Activated CD4-positive, alpha-beta T cell treated with anti-CD3 and anti-CD28 coated beads, Interleukin-2, amount 50 U/mL, for 1 hour (primary cell): ENCODE measurements at places on chromosomes 6 and 20.

GRCh38 chr20:34316196-34316814, 13.2 kb upstream of the AHCY start:
- DNase-seq: no peak

GRCh38 chr6:154962753-154963152, 32.4 kb upstream of the TIAM2 start:
- DNase-seq: no peak

- DNase-seq: no peak
Observed at GRCh38 chr6:135937106-135937505, 85.6 kb downstream of the PDE7B start.

DNA sequence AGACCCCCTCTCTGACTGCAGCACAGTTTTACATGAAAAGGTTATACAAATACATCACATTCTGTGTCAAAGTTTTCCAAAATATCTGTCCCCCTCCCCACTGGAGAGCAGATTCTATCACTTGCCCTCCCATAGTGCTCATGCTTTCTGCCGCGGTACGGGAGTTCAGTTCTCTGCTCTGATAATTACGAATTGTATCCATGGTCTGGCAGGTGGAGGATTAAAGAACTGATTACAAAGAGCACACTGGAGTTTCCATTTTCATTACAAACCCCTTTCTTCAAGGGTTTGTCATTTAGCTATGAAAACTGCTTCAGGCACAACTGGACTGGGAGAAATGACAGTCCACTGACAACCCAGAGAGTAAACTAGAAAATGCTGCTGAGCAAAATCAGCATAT, 166.0 kb downstream of the PDSS2 start:
- no peak for DNase-seq

GRCh38 chr6:118297821-118298220, 250.3 kb upstream of the PLN start:
- no peak for DNase-seq

DNA sequence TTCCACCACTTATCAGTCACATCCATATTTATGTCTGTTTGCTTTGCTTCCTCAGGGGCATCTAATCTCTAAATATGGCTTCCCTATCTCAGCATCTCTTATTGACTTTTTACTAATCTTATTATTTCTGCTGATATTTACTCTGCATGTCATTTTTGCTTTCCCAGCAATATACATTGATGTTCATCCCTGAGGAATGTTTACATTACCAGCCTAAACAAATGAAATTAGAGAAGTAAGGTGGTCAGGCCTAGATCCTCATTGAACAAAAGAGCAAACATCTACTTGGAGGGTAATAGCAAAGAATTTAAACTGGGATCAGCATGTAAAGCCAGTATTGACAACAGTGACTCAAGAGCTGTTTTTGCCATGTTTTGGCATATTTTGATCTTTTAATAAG, 546.4 kb downstream of the MMUT start:
- no peak for DNase-seq

DNA sequence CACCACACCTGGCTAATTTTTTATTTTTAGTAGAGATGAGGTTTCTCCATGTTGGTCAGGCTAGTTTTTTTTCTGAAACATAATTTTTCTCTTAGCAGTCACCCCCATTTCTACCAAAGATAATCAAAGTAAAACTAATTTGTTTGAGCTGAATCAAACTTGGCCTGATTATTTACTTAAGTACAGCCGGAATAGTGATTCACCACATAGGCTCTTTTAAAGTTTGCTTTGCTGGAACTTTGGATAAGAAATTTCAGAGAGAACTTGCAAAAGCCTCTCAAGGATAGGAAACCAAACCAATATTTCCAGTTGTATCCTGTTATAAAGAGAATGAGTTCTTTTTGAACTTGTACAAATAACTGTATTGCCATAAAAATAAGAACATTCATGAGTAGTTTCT, 105.0 kb upstream of the SYNCRIP start:
- no peak for DNase-seq

DNA sequence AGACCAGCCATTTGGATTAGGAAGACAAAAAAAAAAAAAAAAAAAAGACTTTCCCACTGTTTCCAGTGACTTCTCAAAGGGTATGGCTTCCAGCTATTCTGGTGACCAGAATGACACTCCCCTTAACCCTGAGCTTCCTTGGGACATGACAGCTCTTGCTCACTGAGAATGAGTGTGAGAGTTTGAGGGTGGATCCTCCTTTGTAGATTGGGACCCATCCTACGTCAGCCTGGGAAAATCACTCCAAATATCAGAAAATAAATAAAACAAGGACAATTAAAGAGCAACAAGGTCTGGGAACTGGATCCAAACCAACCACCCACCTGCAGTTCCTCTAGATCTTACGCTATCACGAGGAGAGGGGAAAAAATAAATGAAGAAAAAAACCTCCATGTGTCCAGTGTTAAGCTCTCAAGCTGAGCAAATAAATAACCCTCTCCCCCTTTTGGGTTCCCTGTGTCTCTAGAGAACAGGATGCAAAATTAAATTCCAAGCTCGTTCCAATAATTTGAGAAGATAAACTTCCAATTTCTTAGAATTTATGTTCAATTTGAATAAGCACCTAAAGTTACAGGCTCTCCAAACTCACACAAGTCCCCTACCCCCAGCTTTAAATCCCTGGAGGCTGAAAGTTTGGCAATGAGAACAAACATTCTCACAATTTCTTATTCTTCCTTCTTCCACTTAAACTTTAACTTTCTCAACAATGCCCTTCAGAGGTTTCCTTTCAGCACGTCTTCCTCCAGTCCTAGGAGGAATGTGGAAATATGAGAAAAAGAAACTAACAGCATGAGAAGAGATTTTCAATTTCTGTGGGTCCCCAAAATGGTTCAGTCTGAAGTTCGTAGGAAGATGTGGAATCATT, 170.2 kb downstream of the MTFR2 start:
- DNase-seq: no peak

DNA sequence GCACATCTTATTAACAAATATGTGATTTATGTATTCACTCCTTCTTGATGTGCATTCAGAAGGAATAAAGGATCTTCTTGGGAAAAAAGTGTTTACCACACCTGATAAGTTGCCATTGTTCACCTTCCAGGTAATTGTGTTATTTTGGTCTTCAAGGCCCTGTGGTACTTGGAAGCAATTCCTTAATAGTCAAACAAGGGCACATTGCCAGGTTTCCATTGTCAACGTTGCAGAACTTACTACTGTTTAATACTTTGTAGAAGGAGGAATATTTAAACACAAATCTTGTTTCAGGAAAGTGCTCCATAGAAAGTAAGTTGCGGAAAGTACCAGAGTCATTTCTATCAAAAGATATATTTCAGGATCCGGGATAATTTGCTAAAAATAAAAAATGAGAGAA, 129.5 kb upstream of the SGK1 start:
- no peak for DNase-seq

- DNase-seq: no peak
Observed at GRCh38 chr20:6311841-6312655, 189.2 kb upstream of the FERMT1 start.

GRCh38 chr6:16595514-16596120, 165.6 kb downstream of the ATXN1 start:
- DNase-seq: no peak

DNA sequence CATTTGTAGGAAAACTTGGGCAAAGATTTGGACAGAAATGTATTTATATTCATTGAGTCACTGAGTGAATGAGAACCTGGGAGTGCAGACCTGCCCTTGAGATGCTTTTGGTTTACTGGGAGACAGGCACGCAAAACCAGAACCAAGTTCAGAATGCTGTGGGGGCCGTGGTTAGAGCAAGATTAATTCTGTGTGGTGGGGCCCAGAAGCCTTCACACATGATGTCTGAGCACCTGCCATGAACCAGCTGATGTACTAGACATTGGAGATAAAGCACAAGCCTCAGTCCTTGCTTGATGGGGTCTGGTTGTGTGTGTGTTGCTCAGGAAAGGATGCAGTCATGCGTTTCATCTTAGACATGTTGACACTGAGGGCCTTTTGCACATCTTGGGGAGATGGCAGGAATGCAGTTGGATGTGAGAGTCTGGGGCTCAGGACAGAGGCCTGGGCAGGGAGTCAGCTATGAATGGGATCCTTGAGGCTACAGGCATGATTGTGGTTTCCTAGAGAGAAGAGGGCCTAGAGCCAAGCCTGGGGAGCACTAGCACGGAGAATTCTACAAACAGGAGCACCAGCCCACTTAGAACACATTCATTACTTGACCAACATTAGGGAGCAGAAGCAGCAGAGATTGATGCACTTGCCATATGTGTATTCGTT, 114.3 kb upstream of the TMEM181 start:
- DNase-seq: no peak

DNA sequence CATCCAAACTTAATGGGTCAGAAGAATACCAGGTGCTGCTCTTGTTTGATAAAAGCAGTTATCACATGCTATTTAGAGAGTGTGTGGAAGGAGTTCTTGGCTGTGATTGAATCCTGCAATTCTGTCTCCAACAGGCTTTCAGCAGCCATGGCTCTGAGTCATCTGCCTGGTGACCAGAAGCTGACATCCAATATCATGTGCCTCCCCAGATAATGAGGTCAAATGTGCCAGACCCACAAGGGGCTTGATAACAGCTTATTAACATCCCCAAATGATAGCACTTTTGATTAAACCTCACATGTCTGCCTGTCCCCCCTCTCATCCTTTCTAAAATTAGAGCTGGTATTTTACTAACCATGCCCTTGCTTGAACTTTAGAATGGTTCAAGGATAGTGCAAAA, 175.7 kb upstream of the PLN start:
- no peak for DNase-seq

DNA sequence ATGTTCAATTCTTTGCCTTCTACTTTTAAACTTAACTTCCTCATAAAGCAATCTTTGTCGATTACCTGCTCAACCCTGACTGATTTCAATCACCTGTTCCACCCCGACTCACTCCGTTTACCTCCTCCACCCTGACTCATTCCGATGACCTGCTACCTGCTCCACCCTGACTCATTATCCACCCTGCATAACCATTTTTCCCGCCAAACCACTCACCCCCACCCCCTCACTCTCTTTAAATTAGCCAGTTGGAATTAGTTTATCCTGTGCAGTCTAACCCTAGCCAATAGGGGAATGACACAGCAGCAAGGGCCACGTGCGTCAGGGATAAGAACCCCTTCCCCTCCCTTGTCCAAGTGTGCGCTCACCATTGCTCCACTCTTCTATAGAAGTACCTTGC, 56.7 kb upstream of the MRAP2 start:
- no peak for DNase-seq

GRCh38 chr6:129717277-129717676, 7.3 kb upstream of the ARHGAP18 start:
- DNase-seq: no peak

GRCh38 chr20:3667434-3668037, 4.3 kb upstream of the GFRA4 start:
- DNase-seq: no peak

GRCh38 chr6:159608961-159609651, 83.9 kb downstream of the SOD2 start:
- no peak for DNase-seq

DNA sequence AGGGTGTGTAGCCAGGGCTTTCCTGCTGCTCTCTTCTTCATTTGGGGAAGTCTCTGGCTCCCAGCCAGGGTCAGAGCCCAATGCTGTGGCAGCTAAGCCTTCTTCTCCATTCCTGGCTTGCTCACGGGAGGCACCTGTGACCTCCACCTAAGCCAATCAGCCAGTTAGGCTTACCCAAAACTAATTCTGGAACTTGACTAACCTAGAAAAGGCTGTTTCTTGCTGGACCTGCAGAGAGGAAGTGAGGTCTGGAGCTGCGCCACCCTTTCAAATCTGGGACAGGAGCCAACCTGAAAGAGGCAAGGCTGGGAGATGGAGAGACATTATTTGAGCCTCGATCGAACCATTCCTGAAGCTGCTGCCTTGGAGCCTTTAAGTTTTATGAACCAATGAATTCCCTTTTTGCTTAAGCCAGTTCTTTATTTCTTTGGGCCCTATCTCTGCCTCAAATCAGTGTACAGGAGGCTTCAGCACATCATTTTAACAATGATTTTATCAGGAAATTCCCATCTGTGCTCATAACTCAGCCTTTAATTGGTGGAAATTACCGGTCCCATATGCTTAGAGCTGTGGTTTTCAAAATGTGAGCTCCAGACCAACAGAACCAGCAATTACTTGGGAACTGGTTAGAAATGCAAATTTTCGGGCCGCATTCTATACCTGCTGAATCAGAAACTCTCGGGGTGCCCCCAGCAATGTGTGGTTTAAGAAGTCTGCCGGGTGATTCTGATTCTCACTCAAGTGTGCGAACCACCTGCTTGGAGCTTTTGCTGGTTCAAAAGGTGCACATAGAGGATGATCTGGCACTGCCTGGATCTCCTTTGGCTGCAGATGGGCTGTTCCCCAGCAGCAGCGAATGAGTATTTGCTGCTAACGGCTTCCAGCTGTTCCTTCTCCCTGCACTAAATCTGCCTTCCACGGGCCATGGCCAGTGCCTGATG, 97.4 kb upstream of the RNF24 start:
- no peak for DNase-seq

GRCh38 chr20:41697861-41698559, 79.8 kb upstream of the CHD6 start:
- no peak for DNase-seq

DNA sequence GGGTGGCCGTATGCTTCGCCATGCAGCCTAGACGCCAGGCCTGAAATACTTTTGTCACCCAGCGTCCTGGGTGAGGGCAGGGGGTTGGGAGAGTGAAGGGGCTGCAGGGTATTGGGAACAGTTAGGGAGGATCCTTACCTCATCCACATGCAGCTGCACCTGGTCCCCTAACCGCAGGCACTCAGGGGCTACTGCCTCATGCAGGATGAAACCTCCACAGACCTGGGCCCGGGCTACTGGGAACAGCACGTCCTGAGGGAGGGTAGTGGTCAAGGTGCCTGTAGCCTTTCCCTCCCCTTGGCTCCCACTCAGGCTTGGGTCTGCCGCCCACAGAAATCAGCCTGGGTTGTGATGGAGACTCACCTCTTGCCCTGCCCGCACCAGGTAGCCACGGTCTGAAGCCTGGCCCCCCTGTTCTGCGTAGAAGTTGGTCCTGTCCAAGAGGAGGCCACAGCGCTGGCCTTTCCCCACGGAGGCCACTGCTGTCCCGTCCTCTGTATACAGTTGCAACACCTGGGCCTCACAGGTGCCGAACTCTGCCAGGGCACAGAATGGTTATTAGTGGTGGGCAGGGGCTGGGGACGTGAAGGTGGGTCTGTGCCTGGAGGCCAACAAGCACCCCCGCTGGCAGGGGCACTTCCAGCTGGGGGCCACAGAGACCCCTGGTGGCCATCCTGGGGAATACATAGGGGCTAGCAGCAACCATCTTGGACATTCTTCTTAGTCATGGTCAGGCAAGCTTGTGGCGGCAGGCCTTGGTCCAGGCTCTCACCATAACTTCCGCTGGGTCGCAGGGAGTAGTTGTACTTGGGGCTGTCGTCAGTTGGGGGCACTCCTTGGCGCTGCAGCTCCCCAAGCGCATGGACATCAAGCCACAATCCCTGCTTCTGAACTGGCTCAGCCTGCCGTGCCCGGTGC, 8.6 kb downstream of the AARS2 start:
- DNase-seq: peak; percentile 35
